ENCODE measurements at places on chromosomes 2 and 18. TPM values are rescaled to one million over a fixed set of nuclear protein-coding genes. Genes with fewer than 3 reads are reported as not detected.

DNA sequence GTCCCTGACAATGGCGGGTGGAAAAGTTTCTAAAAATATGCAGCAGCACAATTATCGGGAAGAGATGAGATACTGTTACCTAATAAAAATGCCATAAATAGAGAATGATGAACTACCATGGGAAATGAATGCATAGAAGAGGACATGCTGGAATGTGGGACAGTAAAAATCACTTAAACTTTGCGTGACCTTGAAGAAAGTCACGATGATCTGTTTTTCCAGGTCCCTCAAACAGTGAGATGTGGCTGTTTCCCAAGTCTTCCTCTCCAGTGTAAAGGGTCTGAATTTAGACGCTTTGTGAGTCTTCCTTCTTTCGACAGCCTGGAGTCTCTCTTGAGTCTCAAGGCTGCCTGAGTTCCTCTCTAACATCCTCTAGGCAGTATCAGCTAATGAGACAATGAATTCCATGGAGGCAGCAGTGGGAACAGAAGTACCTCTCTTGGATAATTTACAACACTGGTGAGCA lies 1.4 kb downstream of the CLUL1 start:
- no peak for DNase-seq

- no peak for DNase-seq
Observed at GRCh38 chr2:88601286-88601685, 26.0 kb downstream of the EIF2AK3 start.

- no peak for DNase-seq
Observed at GRCh38 chr2:216490061-216490460, 8.6 kb upstream of the RPL37A start.

GRCh38 chr2:178845566-178846457 lies 38.6 kb upstream of the TTN start:
- DNase-seq: no peak

DNA sequence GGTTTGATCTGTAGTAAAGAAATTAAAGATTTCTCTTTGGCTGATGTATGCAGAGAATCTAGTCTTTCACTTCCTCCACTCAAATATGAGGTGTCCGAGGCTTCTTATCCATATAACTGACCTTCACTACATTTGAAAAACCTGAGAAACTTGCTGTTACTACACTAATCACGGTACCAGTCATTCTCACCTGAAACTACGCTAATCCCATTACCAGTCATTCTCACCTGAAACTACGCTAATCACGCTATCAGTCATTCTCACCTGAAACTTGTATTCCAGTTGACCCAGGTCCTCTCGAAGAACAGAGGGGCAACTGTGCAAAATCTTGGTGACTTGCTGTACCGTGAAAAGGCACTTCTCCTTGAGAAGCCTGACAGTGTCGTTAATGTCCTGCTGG lies 5.1 kb downstream of the MTERF4 start:
- no peak for DNase-seq

Gene MDH1B
- total RNA-seq: 0.19 TPM

DNA sequence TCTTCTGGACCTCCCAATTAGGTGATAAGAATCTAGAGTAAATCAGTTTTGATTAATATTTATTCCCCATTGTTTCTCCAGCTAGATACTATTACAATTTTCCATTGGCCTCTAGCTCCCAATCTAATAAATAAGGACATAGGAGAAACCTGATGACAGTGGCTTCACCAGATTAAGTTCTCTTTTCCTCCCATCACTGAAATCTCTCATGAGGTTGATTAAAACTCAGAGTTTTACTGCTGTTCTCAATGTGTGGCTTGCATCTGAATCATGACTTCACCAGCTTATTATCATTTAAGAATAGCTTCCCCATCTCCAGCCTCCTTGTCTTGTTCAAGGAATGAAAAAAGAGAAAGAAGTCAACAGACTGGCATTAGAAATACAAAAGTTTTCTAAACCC lies 3.9 kb upstream of the CCDC102B start:
- no peak for DNase-seq

Gene SCN2A
- total RNA-seq: 0.16 TPM

Gene RAX
- not detected for total RNA-seq

GRCh38 chr2:18290386-18290785 lies 270.1 kb downstream of the RDH14 start:
- DNase-seq: no peak

Gene ZSWIM2
- 1.2 TPM for total RNA-seq

DNA sequence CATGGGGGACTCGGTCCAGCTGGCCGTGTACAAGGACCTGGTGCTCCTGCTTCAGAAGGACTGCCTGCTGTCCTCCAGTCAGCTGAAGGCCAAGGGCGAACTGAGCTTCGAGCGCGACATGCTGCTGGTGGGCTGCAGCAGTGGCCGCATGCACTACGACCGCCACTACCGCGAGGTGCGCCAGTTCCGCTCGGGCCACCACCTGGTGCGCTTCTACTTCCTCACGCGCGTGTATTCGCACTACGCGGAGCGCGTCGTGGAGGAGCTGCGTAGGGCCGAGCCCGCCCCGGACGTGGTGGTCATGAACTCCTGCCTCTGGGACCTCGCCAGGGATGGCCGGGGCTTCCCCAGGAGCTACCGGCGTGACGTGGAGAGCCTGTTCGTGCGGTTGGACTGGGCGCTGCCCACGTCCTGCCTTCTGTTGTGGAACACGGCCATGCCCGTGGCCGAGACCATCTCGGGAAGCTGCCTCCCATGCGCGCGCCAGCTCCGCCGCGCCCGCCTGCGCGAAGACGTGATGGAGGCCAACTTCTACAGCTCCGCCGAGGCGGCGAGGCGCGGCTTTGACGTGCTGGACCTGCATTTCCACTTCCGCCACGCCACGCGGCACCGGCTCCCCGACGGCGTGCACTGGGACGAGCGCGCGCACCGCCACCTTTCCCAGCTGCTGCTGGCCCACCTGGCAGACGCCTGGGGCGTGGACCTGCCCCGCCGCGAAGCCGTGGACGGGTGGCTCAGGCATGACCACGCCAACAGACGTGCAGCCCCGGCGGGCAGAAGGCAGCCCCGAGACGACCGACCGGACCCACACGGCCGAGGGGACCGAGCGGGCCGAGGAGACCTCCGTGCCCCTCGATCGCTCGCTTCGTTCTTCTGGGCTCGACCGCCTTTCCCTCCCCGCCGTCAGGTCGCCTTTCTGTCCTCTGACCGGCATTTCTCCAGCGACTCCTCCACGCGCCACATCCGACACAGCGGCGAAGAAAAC lies 293.9 kb upstream of the ERBB4 start:
- peak; percentile 89 for DNase-seq

Gene RGPD4
- total RNA-seq: not detected

- DNase-seq: no peak
Observed at GRCh38 chr18:28382215-28382879, 205.4 kb upstream of the CDH2 start.

- DNase-seq: no peak
Observed at GRCh38 chr18:44452346-44452745, 228.3 kb upstream of the SETBP1 start.

- no peak for DNase-seq
Observed at GRCh38 chr2:205189301-205189700, 493.0 kb upstream of the NRP2 start.

Gene COMMD1
- 38.0 TPM for total RNA-seq

- no peak for DNase-seq
Observed at GRCh38 chr2:33496726-33497125, 20.3 kb downstream of the RASGRP3 start.

Gene SFXN5
- 11.7 TPM for total RNA-seq

- no peak for DNase-seq
Observed at GRCh38 chr2:23532391-23533337, 147.7 kb downstream of the KLHL29 start.

Gene MBP
- total RNA-seq: 45.2 TPM
